ENCODE measurements at places on chromosomes 1 and 21. TPM values are rescaled to one million over a fixed set of nuclear protein-coding genes. Genes with fewer than 3 reads are reported as not detected.

The SYCP1 gene
- not detected for total RNA-seq

The CYP2J2 gene
- total RNA-seq, result 61.9 TPM

The MR1 gene
- 8.6 TPM for total RNA-seq

The SDC3 gene
- total RNA-seq, result 35.4 TPM

The PLEKHA6 gene
- 96.3 TPM for total RNA-seq

The PTPN22 gene
- total RNA-seq, result 28.1 TPM

The SYNC gene
- total RNA-seq, result 57.2 TPM

The LCE3D gene
- not detected for total RNA-seq
